ENCODE measurements at places on chromosomes 12 and 14.

GRCh38 chr14:76056128-76056527 is 70.6 kb downstream of the IFT43 start:
- peak; percentile 17 for DNase-seq

GRCh38 chr14:104398656-104399055 is 180.9 kb upstream of the C14orf180 start:
- DNase-seq, result no peak

DNA sequence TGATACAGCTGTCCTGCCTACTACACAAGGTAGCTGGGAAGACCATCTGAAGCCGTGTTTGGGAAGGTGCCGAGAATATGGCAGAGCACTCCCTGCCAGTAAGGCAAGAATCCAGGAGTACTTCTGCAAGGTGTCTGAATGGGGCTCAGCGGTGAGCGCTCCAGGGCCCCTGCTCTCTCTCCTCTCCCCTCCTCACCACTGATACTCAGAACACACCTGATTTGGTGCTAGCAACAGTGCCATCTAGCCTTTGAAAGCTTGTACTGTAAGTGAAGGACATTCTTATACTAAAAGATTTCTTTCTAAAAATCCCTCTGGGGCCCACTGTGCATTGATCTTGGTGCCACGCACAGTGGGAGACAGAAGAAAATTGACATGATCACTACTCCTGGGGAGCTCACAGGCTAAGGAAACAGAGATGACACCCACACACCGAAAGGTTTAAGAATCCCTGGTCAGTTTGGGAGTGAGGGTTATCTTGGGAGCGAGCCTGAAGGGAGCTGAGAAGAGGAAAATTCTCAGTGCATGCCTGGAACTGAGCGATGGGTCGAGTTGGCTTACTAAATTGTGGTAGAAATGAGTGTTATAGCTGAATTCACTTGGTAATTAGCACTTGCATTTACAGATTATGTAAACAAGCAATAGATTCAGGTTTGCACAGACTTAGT is 216.9 kb downstream of the NTF3 start:
- peak; percentile 49 for DNase-seq

DNA sequence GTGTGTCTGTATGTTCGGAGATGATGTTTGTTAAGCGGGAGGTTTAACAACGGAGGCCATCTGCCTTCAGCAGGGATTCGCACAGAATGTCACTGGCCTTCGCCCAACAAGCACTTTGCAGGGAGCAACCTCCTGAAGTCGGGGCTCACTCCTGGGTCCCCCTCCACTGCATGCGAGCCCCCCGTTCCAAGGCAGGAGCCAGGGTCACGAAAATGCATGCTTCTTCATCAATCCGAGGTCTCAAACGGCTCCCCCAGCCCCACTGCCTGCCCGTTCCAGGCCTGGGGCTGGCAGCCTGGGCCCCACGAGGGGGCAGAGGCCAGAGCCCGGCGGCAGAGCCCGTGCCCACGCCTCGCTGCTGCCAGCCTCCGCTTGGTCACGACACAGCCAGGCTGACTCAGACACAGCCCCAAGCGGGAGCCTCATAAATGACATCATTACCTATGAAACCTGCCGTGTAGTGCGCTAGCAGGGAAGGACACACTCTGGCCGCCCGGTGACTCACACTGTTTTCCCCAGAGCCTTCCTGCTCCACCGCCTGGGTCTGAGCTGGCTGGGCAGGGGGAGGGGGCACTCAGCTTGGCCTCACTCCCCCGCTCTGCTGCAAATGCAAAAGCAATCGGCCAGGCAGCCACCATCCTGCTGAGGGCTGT is 169.5 kb upstream of the RTL1 start:
- peak; percentile 80 for DNase-seq

DNA sequence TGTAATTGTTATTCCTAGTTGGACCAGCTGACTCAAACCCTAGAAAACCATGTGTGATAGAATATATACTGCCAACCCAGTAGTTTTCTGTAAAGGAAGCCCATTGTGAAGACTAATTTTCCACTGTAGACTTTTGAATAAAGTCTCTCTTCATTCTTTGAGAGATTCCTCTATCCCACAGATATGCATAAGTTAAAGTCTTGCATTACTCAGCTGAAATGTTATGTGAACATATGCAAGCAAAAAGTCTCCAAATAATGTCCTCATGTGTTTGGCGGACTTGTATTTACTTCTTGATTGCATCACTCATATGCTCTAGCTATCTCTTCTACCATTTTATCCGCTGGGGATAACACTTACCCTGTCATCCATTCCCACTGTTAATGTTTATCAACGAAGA is 35.1 kb upstream of the OTOGL start:
- DNase-seq, result peak; percentile 83

DNA sequence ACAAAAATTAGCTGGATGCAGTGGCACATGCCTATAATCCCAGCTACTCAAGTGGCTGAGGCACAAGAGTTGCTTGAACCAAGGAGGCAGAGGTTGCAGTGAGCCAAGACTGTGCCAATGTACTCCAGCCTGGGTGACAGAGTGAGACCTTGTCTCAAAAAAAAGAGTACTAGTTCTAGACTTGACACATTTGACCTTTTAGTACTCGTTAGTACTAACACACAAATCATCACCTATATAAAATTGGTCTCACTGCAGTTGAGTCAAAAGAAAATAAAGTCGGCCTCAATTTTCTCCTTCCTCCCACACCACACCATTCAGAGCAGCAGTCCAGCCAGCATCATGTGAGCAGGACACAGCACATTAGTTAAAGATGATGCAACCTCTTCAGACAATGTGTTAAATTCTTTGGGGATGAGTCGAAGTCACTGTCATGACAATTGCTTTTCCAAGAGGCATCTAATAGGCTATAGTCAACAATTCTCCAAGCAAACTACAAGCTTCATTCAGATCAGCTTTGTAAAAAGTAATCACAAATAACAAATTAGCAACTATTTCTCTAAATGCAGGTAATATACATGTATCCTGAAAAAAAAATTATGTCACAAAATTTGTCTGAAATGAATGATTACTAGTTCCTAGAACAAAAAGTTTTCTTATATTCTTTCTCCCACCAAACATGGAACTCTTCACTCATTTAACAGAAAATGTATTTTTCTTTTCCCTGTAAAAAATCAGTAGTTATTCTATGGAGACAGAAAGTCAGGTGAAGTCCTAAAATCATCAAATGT is 55.6 kb downstream of the CLIP1 start:
- peak; percentile 90 for DNase-seq

DNA sequence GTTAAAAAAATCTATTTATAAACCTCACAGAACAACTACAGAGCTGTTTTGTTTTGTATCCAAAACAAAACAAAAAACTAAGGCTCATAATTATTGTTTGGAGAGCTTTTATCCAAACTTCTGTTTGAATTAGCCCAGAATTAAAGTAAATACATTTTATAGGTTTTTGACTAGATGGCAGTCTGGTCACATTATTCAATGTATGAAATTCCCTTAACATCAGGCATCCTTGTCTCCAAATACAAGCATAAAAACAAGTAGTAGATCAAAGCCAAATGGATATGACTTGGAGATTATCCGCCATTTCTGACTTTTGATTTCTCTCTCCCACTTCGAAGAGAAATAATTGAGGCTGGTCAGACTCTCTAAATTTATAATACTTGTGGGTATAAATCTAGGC is 63.5 kb downstream of the SLC38A1 start:
- DNase-seq, result no peak

DNA sequence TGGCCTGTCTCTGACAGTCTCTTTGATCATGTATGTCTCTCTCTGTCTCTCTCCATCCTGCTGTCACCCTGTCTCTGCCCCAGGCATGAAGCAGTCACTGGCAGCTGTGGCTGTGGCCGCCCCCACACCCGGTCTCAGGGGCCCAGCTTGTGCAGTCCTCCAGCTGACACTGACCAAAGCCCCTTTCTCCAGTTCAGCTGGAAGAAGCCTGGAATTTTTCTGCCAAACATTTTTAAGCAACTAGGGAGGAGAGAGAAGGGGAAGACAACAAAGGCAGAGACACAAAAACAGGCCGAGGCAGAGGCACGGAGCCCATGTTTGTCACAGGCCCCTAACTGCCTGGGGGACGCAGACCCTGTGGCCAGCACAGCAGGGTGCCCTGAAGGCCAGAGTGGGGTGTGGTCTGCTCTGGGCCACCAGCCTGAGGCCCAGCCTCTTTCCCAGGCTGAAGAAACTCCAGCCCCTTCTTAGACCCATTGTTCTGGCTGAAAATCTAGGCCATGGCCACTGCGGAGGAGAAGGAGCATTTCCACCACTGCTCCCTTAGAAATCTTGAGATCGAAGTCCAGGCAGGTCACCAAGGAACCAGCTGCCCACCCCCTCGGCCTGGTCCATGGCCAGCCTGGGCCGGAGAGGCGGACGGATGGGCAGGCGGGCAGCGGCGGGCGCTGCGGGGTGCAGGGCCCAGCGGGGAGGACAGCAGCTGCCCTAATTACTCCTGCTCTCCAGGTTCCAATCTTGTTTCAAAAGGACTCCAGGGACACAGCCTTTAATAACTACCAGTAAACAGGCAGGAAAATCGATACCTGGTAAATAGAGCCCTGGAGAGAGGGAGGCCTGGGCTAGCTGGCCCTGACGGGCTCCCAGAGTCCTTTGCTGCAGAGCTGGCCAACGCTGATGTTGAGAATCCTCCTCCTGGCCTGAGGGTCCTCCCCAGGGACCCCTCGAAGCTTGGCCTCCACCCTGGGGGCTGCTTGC is 14.9 kb downstream of the DTX1 start:
- DNase-seq, result no peak

Data from SK-MEL-5 (cell line).